ENCODE measurements at places on chromosomes 5 and 9.

DNA sequence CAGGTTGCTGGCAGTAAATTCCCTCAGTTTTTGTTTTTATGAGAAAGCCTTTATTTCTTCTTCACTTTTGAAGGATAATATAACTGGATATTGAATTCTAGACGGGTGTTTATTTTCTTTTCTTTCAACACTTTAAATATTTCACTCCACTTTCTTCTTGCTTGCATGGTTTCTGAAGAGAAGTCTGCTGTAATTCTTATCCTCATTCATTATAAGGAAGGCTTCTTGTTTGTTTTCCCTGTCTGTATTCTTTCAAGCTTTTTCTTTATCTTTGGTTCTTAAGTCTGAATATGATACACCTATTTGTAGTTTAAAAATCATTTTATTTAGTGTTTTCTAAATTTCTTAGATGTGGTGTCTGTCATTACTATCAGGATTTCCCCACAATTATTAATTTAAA lies 1054.3 kb downstream of the TLE1 start:
- DNase-seq, result no peak

DNA sequence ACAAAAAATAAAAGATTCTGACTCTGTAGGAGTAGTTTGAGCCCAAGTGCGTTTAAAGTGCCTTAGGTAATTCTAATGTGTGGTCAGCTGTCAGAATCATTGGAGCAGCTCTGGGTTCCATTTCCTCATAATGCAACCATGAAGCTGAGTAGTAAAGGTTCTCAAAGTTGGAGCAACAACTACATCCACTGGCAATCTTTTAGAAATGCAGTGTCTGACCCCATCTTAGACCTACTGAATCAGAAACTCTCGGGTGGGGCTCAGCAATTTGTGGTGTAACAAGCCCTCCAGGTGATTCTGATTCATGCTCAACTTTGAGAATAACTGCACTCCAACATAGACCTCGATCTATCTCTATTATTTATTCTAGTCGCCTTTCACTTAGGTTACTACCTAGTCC lies 7.6 kb upstream of the ALDH1A1 start:
- DNase-seq, result no peak

- DNase-seq, result no peak
These were observed 524 bp downstream of the MEGF10 start for GRCh38 chr5:127290946-127291693.

DNA sequence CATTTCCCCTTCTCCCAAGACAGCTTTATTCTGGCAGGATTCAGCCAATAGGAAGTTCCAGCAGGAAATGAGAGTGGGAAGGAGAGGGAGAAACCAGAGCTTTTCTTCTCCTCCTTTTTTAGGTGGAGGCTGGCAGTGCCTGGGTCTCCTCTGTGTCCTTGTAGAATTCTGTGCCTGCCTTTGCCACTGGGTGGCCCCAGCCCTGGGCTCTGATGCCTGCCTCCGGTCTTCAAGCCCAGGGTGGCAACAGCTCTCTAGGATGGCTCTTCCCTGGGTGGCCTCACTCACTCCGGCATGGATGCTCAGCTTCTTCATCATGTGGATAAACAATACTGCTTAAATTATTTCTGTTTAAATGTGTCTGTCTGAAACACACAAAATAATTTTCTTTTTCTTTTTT lies 694.8 kb downstream of the SEMA5A start:
- DNase-seq, result no peak

DNA sequence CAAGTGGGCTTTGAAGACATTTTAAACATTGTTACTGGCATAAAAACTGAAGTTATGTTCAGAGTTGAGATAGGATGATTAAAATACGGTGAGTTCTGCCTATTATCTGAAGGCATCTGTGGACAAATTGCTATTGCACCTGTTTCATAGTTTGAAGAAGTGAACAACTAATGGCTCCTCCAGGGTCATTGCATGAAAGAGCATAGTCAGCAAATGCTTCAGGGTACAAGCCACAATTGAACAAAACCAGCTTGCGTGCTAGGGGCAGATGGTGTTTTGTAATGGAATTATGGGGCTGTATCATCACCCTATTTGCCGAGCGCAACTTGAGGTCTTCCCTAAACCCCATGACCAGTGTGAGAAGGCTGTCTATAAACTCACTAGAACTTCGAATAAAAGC lies 369.1 kb downstream of the MTRR start:
- no peak for DNase-seq

DNA sequence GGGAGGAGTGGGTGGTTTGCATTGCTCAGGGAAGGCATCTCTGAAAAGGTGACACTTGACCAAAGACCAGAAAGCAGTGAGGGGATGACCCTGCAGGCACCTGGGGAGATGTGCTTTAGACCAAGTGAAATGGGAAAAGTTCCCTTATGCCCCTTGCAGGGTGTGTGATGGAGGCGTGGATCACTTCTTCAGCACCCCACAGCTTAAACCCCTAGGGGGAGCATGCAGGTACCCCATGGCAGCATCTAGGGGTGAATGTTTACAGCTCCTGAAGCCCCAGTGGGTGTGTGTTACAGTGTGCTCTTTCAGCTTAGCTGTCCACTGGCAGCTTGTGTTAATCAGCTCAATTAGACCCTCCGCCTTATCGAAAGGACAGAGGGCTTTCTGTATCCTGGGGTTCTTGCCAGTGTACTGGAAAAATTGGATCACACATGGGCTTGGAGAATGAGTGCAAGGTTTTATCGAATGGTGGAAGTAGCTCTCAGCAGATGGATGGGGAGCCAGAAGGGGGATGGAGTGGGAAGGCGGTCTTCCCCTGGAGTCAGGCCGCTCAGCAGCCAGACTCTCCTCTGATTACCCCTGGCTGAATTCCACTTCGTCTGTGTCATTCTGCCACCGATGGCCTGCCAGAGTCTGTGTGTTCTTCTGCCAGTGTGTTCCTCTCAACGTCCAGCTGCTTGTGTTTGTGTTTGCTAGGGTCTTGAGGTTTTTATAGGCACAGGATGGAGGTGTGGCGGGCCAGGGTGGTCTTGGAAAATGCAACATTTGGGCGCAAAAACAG lies 6.3 kb downstream of the BHMT2 start:
- no peak for DNase-seq

- no peak for DNase-seq
These were observed 1949.6 kb upstream of the WWC1 start for GRCh38 chr5:166341740-166342337.

DNA sequence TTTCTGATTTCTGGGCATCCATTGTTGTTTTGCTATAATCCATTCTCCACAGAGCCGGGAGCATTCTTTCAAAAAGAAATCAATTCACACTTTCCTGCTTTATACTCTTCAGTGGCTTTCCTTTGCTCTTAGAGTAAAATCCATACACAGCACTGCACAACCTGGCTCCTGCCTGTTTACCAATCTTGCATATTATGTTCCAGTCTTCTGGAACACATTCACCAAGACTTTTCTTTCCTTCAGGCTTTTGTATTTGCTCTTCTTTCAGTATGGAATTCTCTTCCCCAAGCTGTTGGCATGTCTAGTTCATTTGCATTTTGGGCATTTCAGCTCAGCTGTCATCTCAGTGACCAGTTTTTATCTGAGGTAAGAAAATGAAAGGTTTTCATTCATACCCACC lies 6.3 kb downstream of the RFESD start:
- DNase-seq, result no peak
